ENCODE measurements at places on chromosomes 1 and 21.

GRCh38 chr1:194103101-194103500, 916.7 kb upstream of the B3GALT2 start:
- DNase-seq: no peak

GRCh38 chr1:53919675-53920066, 25.7 kb downstream of the DIO1 start:
- DNase-seq: no peak

DNA sequence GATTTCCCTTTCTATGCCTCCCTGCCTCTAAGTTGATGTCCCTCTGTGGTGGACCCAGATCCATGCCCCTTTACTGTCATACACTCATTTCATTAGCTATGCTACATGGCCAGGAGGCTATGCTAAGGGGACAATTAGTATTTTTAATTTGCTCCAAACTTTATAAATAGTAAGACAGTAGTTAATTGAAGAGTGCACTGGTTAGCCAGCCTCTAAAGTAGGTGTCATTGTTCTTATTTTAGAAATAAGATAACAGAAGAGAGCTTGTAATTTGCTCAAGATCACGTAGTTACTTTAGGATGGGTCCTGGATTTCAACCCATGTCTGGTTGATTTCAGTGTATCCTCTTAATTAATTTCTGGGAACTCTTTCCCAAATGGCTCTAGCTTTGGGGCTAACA, 29.4 kb upstream of the GNG12 start:
- no peak for DNase-seq

GRCh38 chr1:46399307-46399706, 5.2 kb downstream of the FAAH start:
- no peak for DNase-seq

DNA sequence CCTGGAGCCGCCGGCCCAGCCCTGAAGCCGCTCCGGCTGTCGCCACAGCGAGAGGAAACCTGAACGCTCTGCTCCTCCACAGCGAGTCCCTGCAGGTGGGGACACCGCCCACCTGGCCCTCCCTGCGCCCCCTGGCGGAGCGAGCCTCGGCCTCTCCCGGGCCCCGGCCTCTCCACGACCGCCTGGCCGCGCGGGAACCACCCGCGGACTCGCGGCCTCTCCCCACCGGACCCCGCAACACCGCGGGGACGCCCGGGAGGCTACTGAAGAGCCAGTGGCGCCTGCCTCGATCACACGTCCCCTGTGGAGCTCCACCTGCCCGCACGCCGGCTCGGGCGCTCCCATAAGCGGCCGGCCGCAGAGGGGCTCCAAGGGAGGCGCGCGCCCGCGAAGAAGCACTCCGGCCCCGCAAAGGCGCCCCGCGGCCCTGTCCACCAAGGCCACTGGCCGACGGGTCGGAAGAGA, 109.6 kb downstream of the KCNN3 start:
- peak; percentile 79 for DNase-seq

- no peak for DNase-seq
Measured at GRCh38 chr1:23837908-23838307, 12.7 kb upstream of the HMGCL start.

Data from stimulated activated CD4-positive, alpha-beta T cell treated with anti-CD3 and anti-CD28 coated beads, Interleukin-1b, Interleukin-23, amount 100 ng/mL, for 1 hour (primary cell).